ENCODE measurements at places on chromosomes 11 and 22.

- DNase-seq = no peak
Observed at GRCh38 chr11:80668039-80668438, 1227.2 kb upstream of the TENM4 start.

- DNase-seq = no peak
Observed at GRCh38 chr22:45254789-45255278, 14.1 kb upstream of the KIAA0930 start.

- DNase-seq = no peak
Observed at GRCh38 chr11:126570489-126570888, 215.0 kb downstream of the ST3GAL4 start.

GRCh38 chr11:65435981-65436411, 13.4 kb downstream of the NEAT1 start:
- no peak for DNase-seq

GRCh38 chr22:24772493-24773220, 1.9 kb downstream of the PIWIL3 start:
- no peak for DNase-seq

DNA sequence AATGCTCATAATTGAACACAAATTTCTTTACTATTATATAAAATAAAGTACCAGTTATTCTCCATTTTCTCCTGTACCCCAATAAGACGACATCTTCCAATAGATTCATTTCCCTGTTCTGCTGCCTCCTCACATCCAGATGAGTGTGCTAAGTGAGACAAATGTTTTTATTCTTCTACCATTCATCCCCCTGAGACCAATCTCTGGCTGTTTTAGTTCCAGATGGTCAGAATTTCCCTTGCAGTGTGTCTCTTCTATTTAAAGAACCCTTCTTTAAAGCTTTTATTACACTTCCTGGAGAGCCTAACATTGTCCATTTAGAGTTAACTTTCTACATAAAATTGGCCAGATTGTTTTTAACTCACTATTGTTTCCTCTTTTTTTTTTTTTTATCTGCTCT, 41.2 kb upstream of the GLYATL1 start:
- no peak for DNase-seq

GRCh38 chr22:31230871-31231621, 18.9 kb downstream of the LIMK2 start:
- DNase-seq = no peak

DNA sequence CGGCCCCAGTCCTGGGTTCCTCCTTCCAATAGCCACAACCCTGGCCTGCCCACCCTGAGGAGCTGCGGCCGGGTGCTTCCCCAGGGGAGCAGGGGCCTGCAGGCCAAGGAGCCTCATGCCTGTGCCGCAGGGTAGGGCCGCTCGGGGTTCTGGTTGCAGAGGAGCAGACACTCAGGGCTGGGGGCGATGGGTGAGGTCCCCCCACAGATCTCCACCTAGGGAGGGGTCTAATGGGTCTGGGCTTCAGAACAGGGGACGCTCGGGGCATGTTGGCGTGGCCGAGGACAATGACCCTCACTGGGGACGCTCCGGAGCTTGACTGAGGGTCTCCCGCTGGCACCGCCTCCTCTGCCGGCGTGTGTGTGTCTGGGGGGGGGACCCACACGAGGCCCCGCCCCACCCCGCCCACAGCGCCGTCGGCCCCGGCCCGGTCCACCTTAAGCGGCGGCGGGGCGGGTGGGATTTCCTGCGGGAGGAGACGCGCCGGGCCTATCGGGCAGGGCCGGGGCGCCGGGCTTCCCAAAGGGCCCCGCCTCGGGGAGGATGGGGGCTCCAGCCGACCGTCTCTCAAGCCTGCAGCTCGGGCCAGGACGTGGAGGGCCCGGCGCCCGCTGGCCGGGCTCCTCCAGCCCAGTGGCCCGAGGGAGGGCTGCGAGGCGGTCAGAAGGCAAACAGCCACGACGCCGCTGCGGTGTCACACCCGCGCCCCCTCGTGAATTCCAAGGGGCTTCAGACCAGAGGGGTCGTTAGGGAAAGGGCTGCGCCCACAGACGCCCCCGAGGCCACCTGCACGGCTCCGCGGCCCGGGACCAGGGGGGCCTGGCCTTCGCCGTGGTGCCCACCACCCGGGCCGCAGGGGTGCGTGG, 640 bp upstream of the ZDHHC8 start:
- DNase-seq = peak; percentile 54

GRCh38 chr11:128294671-128295050, 292.7 kb downstream of the ETS1 start:
- DNase-seq = no peak

DNA sequence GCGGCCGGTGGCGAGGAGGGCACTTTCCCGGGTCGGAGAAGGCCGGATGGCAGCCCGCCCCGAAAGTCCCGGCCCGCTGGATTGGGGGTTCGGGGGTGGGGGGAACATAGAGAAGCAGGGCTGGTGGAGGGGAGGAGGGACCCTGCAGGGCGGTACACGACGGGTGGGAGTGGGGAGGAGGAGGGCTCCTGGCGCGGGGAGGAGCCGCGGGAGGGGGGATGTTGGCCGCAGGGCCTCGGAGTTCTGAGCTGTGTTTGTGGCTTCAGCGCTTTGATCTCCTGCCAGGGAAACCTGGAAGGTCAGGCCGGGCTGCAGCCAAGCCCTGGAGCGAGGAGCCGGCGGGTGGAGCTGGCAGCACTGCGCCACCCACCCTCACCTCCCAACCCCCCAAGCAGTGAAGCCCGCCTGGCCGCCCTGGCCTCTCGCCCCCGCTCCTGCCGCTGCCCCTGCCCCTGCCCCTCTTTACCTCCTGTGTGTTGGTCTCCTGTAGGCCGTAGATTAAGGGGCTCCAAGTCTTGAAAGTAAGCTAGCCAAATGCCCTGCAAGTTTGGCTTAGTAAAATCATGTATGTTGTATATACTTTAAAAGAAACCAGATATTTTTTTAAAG, 30.9 kb downstream of the C22orf31 start:
- no peak for DNase-seq

- DNase-seq = no peak
Observed at GRCh38 chr22:31329453-31330215, 16.5 kb downstream of the PATZ1 start.

- no peak for DNase-seq
Observed at GRCh38 chr11:105612771-105613170, 2.9 kb downstream of the GRIA4 start.

DNA sequence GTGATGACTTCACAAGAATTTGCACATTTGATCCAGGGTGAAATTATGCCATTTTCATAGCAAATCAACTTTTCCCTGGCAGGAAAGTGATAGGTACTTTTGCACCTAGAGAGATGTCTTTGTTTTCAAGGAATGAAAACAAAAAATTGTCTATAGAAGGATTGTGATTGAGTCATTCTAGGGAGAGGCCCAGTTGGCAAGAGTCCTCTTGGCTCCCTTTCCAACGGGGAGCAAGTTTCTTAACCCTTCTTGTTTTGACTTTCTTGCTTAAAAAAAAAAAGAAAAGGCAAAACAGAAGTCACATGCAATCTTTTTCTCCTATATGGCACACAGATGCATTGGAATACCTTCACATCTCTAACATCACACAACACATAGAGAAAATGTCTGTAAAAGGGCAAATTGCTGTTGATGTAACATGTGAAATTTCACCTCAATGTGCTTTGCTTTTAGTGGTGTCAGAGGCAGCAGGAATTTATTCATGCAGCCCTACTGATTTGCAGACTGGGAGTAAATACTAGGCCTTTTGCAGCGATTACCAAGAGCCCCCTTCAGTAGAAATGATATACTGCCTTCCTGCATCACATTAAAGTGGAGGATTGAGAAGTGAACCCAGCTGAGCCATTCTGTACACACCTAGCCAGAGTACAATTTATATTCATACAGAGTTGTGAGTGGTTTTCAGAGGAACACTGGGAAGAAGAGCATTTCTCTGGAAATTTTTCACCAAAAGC, 290.7 kb upstream of the MPPED2 start:
- no peak for DNase-seq

GRCh38 chr22:23695141-23695540, 4.3 kb downstream of the RGL4 start:
- DNase-seq = no peak

DNA sequence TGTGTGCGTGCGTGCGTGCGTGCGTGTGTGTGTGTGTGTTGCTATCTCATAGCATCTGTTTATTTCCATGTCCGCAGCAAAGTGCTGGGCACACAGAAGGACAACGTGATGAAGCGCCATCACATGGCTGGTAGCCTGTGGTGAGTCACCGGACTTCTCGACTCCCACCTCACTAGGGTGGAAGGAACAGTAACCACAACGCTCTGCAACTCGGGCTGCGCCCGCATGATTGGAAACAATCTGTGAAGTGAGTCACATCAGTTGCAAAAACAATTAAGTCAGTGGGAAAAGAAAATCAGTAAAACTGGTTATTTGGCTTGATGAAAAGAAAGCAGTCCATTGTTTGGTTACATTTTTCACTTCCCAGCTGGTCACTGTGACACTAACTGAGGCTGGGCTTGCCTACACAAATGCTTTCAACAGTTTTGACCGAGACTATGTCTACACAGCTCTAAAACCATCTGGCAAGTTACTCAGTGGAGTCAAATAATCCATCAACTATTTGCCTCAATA, 437.3 kb upstream of the CADM1 start:
- peak; percentile 36 for DNase-seq

DNA sequence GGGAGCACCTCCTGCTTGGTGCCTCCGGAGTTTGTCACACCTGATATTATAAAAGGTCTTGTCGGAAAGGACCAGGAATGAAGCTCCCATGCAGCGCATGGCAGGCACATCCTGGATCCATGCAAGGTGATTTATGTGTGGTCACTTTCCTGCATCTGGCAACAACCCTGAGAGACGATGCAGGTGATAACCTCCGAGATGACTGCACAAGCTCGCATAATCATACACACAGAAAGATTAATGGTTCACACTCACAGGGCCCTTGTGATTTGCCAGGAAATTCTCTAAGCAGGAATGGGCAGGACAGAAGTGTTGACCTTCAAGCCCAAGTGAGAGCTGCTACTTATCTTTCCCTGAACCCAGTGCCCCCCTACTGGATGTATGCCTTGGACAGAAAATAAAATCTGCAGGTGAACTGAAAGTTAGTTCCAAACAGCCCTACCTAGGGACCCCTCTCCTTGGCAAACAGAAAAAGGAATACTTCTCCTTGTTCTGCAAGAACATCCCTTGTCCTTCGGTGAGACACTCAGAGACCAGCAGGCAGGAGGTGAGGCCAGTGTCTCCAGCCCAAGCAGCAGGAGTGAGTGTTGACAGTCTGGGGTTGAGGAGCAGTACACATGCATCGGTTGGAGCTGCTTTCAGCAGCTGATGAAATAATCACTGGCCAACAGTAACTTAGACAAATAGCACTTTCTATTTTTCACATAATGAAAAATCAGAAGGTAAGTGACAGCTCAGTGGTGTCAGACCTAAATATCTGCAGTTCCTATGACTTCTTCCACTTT, 619.4 kb upstream of the B3GAT1 start:
- no peak for DNase-seq

DNA sequence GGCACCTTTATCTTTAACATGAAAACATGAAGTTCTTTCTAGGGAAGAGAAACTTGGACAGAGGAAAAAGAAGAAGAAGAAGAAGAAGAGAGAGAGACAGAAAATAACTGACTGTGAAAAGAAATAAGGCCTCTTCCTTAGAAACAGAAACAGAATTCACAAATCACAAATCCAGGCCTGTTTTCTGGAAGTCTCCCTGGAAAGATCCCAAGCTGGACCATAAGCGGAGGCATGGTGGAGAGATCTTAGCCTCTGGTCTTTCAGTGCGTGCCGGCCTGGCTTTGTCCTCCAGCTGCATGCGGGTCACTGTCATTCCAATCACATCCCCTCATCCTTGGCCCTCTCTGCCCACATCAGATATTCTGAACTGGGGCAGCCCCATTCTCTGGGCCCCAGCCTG, 6.9 kb downstream of the FXYD6 start:
- no peak for DNase-seq

DNA sequence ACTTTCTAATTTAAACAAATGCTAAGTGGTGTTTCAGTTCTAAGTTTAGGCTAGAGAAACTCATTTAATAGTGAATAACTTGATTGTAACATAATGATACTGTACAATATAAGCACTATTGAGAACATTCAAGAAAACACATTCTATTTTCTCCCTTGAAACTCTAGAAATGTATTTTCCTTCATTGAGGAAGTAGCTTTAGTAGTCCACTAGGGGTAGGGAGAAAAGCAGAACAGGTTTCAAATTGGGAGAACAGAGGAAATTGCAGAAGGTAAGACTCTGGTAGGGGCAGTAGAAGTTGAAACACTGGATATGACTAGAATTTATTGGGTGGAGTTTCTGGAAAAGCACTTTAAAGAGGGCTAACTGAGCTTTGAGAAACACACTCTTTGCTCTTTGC, 31.6 kb upstream of the MPPED2 start:
- no peak for DNase-seq

DNA sequence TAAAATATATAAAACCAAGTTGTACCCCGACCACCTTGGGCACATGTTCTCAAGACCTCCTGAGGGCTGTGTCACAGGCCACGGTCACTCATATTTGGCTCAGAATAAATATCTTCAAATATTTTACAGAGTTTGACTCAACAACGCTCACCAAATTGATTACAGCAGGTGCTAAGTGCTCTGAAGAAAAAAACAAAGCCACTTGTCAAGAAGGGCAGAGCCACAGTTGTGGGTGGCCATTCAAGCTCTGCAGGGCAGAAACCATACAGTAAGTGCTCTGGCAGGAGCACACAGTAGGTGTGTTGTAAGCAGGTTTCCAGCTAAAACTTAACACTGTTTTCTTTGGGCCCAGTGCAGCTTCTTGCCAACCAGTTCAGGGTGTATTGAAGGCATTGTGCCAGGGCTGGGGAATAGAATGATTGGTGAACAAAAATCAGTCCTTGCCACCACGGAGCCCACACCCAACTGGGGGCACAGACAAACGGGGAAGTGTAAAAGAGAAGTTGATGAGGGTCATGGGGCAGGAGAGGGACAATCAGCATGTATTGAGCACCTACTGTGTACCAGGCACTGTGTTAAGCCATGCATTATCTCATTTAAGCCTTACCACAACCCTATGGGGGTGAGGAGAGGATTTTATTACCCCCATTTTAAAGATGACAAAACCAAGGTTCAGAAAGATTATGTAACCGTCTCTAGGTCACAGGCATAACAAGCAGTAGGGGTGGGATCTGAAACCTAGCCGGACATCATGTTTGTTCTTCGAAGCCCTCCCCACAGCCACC, 18.2 kb downstream of the ARRB1 start:
- DNase-seq = no peak

- no peak for DNase-seq
Observed at GRCh38 chr22:45930324-45930723, 46.6 kb downstream of the WNT7B start.

GRCh38 chr11:70212227-70212811, 9.2 kb downstream of the FADD start:
- DNase-seq = no peak

- no peak for DNase-seq
Observed at GRCh38 chr11:8003187-8003586, 16.1 kb downstream of the EIF3F start.
